GF-D8 (cell line): ENCODE measurements at places on chromosomes 6 and 20.

GRCh38 chr20:13870170-13870748, 85.4 kb downstream of the NDUFAF5 start:
- DNase-seq: no peak

GRCh38 chr6:161584051-161584450, 310.2 kb upstream of the AGPAT4 start:
- no peak for DNase-seq

GRCh38 chr20:5463007-5463686, 146.4 kb upstream of the PROKR2 start:
- DNase-seq: no peak

DNA sequence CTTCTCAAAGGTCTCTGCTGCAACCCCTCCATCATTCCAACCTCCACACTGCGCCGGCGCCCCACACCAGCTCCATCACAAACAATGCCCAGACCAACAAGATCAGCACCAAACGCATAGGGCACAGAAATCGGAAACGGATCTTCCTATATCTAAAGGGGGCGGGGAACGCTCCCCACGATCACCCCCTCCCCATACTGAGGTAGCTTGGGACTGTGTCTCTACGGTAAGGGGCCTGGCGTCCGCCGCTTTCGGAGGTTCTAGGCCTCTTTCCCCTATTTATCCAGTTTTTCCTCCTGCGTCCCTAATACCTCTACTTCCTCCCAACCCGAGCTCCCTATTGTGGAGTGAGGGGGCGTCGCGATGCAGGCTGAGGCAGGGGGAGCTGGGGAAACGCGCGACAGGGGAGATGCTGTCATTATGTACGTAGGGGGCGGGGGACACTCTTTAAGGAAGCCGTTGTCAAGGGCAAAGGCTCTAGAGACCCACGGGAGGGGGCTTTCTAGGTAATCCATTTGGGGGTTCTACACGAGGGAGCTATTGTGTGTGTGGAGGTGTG, 909 bp downstream of the DNAAF9 start:
- no peak for DNase-seq

DNA sequence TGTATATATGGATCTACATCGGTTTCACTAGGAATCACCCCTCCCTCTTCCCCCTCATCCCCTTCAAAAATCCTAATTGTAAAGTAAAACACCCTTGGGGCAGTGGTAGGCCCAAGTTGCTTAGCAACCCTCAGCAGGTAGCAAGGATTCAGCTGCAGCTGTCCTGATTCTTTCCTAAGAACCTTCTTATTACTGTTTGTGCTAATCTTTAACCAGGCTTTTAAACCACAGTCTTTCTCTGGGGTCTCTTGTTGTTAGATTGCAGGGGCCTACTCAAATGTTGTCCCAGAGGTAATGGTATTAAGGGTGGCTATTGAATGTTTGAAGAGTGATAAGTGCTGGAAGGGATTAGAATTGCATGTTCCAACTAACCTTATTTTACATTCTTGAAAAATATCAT, 46.4 kb downstream of the PRL start:
- DNase-seq: no peak

- no peak for DNase-seq
Measured at GRCh38 chr20:57001126-57001767, 265.2 kb downstream of the BMP7 start.

GRCh38 chr20:56860413-56860812, 231.3 kb downstream of the TFAP2C start:
- DNase-seq: no peak

DNA sequence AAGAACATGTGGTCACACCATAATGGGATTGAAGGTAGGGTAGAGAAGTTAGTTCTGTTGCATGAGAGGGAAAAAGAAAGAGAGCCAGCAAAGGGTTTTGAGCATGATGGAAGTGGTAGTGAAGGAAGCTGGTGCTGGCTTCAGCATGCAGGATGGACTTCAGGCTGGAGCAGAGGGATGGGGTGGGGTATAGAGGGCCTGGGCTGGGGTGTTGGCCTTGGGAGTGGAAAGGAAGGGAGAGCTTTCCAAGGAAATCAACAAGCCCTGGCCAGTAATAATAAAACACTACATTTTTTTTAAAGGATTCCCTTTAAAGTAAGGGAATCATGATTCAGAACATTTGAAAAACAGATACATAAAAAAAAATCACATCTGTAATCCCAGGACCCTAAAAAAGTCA, 61.2 kb downstream of the LAMA4 start:
- DNase-seq: no peak

DNA sequence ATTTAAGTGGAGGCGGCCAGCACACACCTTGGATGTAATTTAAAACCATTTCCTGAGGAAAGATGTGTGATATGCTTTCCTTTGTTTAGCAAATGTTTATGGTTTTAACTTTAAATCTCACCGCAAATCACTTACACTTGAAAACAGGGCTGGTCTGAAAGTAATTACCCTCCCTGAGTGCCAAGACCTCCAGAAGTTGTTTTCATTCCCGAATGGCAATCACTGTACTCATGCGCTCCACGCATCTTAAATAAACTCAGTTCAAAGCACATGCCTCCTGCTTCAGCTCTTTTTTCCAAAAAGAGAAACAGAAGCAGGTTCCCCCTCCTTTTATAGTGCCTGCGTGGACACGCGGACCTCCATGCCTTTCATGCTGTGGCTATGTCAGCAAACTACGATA, 224.0 kb downstream of the SMOC2 start:
- no peak for DNase-seq

GRCh38 chr6:34484899-34485298, 19.0 kb downstream of the PACSIN1 start:
- DNase-seq: no peak
